ENCODE measurements at places on chromosomes 6 and 20.

- DNase-seq, result no peak
Measured at GRCh38 chr6:168292826-168293225, 26.8 kb downstream of the DACT2 start.

DNA sequence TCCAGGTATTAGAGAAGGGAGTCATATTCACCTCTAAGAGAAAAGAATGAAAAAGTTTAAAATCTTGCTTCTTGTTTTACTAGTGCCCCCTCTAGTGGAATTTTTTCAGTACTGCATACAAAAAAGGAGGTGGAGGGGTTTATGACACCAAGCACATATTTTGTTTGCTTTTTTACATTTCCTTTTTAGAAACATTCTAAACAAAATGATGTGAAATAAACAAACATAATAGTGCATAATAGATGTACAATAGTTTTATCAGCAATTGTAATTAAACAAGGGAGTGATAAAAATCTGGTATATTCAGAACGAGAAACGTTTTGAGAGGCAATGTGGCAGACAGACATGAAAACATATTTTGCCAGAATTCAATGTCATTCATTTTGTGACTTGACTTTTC is 111.0 kb upstream of the TFAP2D start:
- no peak for DNase-seq

DNA sequence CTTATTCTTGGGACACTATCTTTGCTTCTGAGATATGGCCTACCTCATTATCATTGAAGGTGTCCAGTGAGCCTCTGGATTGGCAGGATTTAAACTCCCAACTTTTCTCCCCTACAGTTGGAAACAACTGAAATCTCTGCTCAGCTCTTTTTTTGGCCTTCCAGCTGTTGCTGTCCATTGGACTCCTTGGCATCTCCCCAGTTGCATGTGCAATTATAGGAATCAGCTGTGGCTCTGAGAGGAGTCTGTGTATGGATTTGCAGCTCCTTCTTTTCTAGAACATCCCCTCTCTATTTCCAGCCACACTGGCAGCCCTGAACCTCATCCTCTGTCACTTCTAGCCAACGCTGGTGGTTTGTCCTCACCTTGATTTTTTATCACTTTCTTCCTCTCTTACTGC is 21.2 kb downstream of the RAB22A start:
- DNase-seq, result no peak

- DNase-seq, result no peak
Measured at GRCh38 chr6:16578695-16579285, 182.5 kb downstream of the ATXN1 start.

DNA sequence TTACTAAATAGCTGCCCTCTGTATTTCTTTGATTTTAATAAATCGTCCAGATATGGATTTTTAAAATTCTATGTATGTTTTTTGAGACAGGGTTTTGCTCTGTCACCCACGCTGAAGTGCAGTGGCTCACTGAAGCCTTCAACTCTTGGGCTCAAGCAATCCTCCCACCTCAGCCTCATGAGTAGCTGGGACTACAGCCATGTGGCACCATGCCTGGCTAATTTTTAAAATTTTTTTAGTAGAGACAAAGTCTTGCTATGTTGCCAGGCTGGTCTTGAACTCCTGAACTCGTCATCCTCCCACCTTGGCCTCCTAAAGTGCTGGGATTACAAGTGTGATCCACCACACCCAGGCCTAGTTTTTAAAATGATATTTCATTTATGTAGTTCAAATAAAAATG is 47.4 kb upstream of the DDR1 start:
- no peak for DNase-seq

- no peak for DNase-seq
Measured at GRCh38 chr6:96391776-96392360, 129.7 kb upstream of the UFL1 start.

- DNase-seq, result no peak
Measured at GRCh38 chr6:37709932-37710555, 12.4 kb upstream of the MDGA1 start.

DNA sequence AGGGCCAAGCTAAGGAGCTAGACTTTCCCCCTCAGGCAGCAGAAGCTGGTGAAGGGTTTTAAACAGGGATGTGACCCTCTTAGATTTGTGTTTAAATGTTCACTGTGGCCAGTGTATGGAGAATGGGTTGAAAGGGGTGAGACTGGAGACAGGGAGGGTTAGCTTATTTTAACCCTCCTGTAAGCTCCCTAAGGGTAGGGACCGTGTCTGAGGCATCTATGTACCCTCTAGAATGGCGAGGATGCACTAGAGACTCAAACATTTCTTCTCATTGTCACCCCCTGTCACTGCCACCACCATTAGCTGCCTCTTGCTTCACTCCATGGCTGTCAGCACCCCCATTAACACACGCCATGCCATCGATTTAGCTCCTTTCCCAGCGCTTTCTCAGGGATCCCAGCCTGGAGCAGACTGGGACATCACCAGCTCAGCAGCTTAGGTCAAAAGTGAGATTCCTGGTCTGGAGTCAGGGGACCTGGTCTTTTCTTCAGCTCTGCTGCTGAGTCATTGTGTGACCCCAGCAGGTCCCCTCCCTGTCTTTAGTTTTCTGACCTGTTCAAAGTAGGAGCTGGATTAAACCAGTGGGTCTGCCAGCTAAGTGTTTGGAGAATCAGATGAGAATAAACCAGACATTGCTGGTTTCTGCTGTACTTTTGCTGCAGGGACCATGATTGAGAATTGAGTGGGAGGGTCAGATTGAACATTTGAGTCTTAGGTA is 1.1 kb upstream of the SLC22A7 start:
- no peak for DNase-seq

GRCh38 chr6:103617642-103618041 is 1242.1 kb downstream of the HACE1 start:
- DNase-seq, result no peak

DNA sequence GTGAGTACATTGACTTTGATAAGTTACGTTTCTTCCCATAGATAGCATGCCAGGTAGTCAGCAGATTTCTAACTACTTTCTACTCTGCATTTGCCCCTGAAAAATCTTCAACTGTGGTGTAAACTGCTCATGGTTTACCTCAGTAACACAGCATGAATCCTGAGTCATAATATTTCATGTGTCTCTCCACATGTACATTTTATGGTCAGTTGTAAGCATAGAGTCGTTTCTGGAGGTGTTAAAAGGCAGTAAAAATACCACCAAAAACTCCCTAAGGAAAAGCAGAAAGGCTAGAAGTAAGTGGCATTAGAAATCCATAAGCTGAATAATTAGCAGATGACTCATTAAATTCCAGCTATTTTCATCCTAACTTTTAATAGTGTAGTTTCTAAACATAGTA is 4.1 kb upstream of the GPR63 start:
- no peak for DNase-seq

DNA sequence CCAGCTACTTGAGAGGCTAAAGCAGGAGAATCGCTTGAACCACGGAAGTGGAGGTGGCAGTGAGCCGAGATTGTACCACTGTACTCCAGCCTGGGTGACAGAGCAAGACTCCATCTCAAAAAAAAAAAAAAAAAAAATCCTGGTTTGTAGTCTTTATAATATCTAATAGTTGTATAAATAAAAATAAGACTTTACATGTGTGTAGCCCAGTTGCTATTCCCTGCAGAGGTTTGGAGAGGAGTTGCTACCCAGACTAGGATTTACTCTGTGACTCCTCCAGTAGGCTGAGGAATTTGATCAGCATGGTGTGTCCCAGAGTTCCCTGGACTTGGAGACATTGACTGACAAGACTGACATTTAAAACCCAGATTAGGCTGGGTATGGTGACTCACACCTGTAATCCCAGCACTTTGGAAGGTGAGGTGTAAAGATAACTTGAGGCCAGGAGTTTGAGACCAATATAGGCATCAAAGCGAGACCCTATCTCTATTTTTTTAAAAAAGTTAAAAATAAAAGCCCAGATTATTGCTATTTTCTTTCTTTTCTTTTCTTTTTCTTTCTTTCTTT is 10.2 kb downstream of the CHMP4B start:
- DNase-seq, result no peak
